ENCODE measurements at places on chromosomes 11 and 22.
A peak's percentile ranks its signal among the peaks of the same experiment; 100 is the strongest.

- DNase-seq, result no peak
Observed at GRCh38 chr11:118625976-118626375, 18.6 kb downstream of the PHLDB1 start.

DNA sequence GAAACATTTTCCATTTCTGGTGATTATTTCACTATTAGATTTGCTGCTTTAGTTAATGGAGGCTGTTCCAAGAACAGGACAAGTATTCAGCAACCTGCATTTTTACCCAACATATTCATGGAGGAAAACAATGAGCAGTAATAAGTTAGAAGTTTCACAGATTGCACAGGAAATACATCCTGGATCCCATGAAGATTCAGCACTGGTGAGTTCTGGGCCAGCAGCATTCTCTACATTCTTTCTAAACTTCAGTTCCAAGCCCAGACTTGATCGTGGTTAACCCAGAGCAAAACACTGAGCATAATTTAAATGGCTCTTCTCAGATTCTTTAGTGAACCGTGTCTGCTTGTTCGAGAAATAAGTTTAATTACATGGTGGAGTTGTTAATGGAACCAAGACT lies 3.8 kb downstream of the FJX1 start:
- no peak for DNase-seq

GRCh38 chr22:40703174-40703573 lies 23.9 kb downstream of the MCHR1 start:
- DNase-seq, result no peak

DNA sequence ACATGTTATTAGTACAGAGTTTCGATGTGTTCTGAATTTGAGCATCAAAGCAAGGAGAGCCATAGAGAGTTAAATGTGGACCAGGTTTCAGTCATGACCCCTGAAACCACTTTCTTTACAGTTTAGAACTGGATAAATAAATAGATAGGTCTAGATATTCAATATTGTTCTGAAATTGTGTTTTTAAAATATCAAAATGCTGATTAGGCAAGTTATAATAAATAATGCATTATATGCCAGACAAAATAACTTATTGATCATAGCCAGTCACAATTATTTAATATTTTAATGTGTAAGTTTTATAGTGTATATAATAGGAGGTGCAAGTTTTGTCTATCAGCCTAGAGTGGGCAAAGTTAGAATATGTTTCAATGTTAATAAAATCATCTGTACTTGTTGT lies 569.5 kb downstream of the METTL15 start:
- DNase-seq, result no peak

GRCh38 chr11:114040706-114041211 lies 18.8 kb upstream of the ZBTB16 start:
- no peak for DNase-seq

DNA sequence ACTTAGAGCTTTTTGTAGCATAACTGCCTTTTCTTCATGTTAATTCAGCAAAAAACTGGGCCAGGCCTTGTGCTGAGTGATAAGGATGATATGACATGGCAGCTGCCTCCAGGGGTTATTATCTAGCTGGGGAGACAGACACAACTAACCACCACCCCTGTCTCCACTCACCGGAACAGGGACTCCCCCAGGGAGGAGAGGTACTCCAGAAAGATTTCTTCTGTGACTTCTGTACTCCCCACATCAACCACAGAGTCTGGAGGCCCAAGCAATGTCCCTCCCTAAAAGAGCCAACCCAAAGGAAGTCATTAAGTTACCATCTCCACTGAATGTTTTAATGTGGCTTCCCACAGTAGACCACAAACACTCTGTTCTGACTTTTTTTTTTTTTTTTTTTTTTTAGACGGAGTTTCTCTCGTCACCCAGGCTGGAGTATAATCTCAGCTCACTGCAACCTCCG lies 14.3 kb upstream of the PMM1 start:
- DNase-seq, result no peak

- no peak for DNase-seq
Observed at GRCh38 chr11:73547706-73548595, 50.0 kb downstream of the FAM168A start.

DNA sequence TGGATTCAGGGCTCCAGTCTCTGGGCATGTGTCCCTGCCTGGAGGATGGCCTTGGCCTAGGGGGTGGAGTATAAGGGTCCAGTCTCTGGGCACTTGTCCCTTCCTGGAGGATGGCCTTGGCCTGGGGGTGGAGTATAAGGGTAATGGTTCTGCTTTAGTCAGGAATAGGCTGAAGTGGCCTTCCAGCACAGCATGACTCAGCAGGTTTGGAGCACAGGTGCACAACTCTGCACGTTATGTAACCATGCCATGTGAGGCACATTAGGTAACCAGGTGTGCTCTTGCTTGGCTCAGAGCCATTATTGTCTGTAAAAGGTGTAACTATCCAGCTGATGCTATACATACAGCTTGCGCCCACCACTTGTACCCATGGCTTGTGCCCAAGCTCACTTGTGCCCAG lies 48.4 kb upstream of the POLD3 start:
- no peak for DNase-seq

- no peak for DNase-seq
Observed at GRCh38 chr11:133724116-133724515, 121.2 kb downstream of the SPATA19 start.

GRCh38 chr11:12029738-12030363 lies 21.4 kb upstream of the DKK3 start:
- no peak for DNase-seq

DNA sequence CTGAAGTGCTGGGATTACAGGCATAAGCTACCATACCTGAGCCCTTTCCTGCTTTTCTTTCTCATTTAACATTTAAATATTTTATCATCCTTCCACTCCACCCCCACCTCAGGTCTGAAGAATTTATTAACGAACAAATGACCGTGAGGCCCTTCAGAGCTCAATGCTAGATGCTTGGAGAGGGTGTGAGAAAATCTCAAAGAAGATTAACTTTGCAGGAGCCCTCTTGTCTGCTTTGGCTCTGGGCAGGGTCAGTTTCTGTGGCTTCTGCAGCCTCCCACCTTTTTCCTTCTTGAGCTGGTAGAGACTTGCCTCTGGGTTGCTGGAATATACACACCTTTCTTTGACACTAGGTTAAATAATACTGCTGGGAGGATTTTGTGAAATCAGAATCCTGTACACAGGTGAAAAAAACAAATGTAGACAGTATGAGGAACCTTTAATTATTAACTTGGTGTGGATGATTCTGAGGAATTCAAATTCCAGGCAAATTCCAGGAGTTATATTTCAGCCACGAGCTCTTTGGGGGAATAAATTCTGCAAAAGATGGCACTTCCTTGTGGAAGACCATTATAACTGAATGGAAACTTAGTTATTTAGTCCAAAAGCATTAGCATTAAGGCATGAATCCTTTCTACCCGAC lies 3.4 kb upstream of the ZBTB44 start:
- no peak for DNase-seq

DNA sequence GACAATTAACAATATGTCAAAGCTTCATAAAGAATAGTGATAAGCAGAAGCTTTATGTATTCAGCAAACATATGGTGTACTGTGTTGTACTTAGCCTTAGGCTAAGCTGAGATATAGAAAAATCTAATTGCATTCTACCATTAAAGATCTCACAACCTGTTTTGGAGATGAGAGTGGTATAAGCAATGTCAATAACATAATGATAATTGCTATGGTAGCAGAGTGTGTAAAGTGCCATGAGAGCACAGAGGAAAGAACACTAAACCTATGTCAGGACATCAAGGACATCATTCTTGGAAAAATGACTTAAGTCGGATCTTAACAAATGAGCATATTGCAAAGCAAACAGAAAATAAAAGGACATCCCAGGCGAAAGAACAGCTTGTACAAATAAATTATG lies 28.6 kb upstream of the ANGPTL5 start:
- DNase-seq, result no peak

DNA sequence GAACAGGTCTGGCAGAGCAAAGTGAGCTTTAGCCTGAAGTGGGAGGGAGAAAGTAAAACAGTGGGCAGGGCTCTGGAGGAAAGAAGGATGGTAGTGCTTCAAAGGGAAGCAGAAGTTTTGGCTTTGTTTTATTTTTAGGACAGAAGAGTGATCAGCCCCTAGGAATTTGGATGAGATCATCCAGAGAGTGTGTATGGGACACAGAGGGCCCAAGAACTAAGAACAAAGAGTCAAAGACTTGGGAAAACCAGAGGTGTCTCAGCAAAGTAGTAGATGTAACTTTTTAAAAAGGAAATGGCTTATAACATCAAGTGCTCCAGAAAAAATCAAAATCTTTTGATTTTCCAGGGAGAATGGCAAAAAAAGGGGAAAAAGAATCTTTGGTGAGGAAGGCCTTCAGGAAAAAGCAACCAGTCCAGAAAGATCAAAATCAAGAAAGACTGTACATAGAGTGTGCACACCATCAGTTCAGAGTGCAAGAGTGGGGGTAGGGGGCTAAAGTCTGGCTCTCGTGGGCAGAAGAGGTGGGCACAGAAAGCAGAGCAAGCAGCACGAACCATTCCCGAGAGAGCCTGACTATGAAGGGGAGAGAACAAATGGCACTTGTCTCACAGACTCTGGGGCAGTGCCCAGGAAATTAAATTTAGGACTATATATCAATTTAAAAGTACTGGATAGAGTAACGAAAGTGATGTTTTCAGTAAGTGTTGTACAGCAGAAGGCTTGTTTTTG lies 30.0 kb downstream of the MAPK1 start:
- DNase-seq, result no peak

- DNase-seq, result peak; percentile 20
Observed at GRCh38 chr11:75031771-75032549, 43.2 kb downstream of the NEU3 start.

GRCh38 chr11:69562816-69563215 lies 78.1 kb upstream of the CCND1 start:
- DNase-seq, result no peak

DNA sequence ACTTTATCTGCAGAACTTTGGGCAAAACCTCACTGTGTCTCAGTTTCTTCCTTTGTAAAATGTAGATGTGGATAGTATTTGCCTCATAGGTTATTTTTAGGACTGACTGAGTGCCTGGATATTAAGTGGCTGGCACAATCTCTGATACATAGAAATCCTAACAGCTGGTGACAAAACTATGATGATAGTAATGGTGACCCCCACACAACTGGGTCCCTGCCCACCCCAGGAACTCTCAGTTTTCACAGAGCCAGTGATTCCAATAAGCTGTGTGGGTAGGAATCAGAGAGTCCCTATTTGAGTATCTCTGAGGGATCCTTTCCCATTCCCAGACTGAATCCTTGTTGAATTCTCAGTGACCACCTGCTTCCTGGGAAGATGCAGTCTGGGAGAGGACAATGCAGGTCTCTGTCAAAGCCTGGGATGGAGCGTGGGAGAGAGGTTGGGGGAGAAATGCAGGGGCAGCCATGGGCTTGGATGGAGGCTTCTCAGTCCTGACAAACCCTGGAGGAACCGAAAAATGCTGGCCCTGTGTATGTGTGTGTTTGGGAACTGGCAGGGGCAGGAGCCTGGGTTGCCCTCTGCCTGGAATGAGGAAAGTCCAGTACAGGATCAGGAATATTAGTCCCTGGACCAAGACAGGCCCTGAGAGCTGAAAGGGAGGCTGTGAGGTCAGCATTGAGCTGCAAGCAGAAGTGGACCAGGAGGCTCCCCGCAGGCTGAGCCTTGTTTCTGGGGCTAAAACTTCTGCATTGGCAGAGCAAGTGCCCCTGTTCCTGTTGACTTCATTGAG lies 6.1 kb upstream of the P2RY6 start:
- DNase-seq, result no peak

DNA sequence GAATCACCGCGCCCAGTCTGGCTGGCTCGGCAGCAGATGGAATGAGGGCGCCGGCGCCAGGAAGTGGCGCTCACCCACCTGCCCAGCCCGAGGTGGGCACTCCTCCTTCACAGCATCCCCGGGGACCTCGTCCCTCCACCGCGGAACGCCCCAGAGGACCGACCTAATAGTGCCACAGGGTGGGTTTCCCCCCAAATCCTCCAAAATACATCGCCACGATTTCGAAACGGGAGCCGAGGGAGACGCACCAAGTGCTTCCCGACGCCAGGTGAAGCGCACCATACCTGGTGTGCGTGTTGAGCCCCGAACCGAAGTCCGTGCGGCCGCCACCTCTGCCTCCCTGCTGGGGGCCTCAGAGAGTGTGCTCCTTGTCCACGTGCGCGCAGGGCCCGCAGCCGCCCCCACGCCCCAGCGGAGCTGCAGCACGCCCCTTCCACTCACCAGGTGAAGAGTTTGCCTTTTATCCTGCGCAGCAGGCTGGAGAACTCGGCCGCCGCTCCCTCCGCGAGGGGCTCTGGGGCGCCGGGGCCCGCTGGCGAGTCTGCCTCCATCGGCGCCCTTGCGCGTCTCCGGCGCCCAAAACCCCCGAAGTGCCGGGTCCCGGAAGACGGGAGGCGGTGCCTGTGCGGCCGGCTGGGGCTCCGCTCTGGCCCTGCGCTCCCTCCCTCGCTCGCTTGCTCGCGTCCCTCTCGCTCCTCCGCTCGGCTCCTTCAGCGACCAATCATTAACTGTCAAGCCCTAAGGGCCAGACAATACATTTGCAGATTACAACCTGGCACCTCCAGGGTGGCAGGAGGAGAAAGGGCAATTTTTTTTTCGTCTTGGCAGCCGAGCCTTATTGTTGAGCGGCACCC lies at the start of gene SLC35F2:
Gene SLC35F2, minus strand, starts transcription at position 571 of the 854 bp plus-strand sequence. Its CDS starts 20 bp downstream, at position 551.
- peak; percentile 42 for DNase-seq

GRCh38 chr11:7587712-7588111 lies 73.9 kb downstream of the PPFIBP2 start:
- DNase-seq, result no peak

DNA sequence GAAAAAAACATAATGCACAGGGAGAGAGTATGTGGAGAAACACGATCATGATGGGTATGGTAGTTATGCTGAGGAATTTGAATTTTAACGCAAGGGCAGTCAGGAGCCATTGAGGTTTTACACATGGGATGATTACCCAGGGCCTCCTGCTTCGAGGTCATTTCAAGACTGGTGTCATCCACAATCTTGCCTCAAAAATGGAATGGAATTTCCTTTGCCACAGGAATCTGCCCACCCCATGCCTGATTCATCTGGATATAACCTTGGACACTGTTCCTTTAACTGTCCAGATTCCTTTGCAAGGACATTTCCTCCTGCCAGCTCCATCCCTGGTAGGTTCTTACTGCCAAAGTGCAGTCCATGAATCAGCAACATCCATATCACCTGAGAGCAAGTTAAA lies 655.9 kb upstream of the TENM4 start:
- DNase-seq, result no peak

DNA sequence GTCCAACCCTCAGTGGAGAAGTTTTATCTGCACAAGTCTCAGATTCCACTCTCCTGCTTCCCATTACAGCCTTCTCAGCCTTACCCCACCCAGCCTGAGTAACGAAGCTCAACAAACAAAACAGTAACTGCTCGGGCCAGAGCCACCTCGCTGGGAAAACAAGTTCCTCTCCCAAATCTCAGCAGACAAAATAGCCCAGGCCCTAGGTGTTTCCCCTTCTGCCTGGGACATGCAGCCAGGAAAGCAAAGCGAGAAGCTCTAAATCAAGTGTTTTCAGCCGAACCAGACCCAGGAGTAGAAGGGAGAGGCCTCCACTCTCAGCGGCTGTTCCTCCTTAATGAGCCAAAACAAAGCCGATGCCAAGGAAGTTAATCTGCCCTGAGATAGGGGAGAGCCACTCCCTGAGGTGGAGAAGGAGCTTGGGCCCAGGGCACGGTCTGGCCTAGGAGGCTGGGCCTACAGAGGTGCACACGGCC lies 44.0 kb downstream of the LIF start:
- no peak for DNase-seq

All from activated T-helper 1 cell treated with Interleukin-2 at 50 U/mL for 16 hours (primary cell).